Tongue (tissue), 3 donors: ENCODE measurements at places on chromosomes 6 and 20. TPM values are rescaled to one million over a fixed set of nuclear protein-coding genes. Genes with fewer than 3 reads are reported as not detected.

DNA sequence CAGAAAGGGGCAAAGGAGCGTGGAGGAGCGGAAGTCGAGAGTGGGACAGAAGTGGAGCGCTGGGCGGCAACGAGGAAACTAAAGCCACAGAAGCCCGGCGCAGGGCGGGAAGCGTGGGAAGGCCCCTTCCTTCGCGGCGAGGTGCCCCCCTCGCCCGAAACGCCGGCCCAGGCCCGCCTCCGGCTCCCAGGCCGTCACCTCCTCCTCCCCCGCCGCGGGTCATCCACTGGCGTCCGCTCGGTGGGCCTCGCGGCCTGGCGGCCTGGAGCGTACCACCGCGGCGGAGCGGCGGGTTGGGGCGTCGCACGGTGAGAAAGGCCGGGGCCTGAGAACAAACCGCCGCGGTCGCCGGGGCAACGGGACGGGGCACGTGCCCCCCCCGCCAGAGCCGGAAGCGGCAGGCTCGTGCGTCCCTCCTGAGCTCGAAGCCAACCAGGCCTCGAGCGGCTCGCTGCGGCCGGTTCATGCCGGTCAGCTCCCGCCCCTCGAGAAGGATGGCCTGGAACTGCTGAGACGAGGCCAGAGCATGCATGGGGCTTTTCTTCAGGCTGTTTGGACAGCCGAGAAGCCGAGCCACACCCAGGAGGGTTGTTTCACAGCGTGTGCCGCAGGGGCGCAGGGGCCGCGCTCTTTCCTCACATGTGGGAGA, at the start of gene TCP11:
TSS of gene TCP11 (minus strand) at position 333 of the 649 bp plus-strand sequence. CDS start 469 bp downstream, outside the sequence.
- DNase-seq, result peak; percentile 52

- no peak for DNase-seq
Observed at GRCh38 chr6:128918886-128919285, 35.9 kb downstream of the LAMA2 start.

The MTFR2 gene
- total RNA-seq, result 1.9 TPM

- no peak for DNase-seq
Observed at GRCh38 chr6:95723638-95724037, 146.3 kb downstream of the MANEA start.

The TPX2 gene
- total RNA-seq, result 19.6 TPM

- no peak for DNase-seq
Observed at GRCh38 chr20:62628691-62629090, 13.6 kb upstream of the SLCO4A1 start.

The SASH1 gene
- total RNA-seq, result 91.9 TPM

The C6orf58 gene
- total RNA-seq, result not detected

DNA sequence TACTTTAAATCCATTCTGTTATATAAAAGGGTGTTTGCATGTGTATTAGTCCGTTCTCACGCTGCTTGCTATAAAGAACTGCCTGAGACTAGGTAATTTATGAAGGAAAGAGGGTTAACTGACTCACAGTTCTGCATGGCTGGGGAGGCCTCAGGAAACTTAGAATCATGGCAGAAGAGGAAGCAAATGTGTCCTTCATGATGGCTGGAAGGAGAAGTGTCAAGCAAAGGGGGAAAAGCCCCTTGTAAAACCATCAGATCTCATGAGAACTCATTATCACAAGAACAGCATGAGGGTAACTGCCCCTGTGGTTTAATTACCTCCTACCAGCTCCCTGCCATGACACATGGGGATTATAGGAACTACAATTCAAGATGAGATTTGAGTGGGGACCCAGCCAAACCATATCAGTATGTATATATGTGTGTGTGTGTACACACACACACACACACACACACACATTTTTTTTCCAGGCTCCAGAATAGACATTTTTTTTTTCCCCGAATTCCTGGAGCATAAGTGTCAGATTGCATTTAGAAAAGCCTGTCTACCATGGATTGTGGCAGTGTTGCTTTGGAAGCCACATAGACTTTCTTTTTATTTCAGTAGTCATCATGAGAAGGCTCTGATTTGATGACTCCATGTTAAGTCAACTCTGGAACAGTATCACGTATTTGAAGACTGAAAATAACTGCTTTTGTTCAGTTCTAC, 31.5 kb downstream of the KDM1B start:
- no peak for DNase-seq
